ENCODE measurements at places on chromosomes 7 and 10.
A peak's percentile ranks its signal among the peaks of the same experiment; 100 is the strongest.

DNA sequence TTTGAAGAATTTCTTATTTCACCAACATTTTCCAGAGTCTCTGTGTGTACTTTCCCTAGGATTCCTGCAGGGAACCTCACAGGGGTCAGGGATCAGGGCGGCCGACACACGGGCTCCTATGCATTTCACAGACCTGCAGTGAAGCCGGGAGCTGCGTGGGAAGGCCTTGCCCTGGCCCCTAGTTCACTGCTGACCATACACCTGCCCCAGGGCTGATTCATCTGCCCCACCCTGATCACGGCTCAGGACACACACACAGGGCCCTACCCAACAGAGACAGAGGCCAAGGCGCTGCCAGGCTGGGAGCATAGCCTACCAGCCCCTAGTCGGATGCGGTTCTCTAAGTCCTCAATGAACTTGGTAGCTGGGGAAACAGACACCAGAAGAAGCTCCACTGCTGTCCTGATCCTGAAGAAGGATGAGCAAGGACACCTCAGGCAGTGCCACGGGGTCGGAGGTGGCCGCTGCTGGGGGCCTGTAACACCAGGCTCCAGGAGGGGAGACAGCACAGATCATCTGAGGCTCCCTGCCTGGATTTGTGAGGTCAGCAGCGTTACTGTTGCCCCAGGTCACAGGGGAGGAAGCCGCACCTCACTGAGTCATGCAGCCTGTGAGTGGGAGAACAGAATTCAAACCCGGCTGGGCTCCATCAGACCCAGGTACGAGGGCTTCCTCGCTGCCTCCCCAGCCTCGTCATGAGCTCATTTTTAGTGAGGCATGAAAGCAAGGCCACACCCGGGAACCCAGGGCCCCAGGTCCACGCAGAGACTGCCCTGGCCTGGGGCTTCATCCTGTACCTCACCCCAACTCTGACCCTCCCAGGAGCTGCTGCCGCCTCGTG lies 278.8 kb upstream of the PPP2R2D start:
- DNase-seq = peak; percentile 1

GRCh38 chr7:108660465-108660864 lies 90.8 kb downstream of the DNAJB9 start:
- peak; percentile 21 for DNase-seq

DNA sequence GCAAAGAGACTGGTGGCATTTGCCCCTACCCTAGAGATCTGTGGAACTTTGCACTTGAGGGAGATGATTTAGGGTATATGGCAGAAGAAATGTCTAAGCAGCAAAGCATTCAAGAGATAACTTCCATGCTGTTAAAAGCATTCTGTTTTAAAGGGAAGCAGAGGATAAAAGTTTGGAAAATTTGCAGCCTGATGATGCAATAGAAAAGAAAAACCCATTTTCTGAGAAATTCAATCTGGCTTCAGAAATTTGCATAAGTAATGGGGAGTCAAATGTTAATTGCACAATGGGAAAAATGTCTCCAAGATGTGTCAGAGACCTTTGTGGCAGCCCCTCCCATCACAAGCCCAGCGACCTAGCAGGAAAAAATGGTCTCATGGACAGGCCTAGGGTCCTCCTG lies 361.7 kb downstream of the ANKRD7 start:
- DNase-seq = no peak

GRCh38 chr7:15820319-15820718 lies 133.8 kb upstream of the MEOX2 start:
- DNase-seq = no peak

- no peak for DNase-seq
These were observed 23.4 kb downstream of the ZPBP start for GRCh38 chr7:50069613-50070012.

- no peak for DNase-seq
These were observed at the start of gene FBXW4 for GRCh38 chr10:101694674-101695403. FBXW4 (minus strand) TSS chr10:101695170; CDS start chr10:101695105, 65 bp downstream.

DNA sequence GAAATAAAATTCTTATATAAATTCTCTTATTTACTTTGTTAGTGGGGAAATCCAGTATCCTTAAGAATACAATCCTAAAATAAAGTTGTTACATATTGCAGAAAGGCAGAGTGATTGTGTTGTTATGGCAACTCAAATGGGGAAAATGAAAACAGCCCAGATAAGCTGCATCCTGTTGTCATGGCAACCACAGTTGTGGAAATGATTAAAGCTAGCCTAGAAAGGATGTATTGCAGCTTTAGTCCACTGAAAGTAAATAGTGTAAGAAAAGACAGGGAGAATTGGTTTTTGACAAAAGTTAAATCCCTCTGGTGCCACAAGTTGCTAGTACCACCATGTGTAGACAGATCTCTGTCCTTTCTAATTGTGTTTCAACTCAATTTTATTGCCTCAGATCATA lies 43.2 kb downstream of the BTRC start:
- peak; percentile 6 for DNase-seq

DNA sequence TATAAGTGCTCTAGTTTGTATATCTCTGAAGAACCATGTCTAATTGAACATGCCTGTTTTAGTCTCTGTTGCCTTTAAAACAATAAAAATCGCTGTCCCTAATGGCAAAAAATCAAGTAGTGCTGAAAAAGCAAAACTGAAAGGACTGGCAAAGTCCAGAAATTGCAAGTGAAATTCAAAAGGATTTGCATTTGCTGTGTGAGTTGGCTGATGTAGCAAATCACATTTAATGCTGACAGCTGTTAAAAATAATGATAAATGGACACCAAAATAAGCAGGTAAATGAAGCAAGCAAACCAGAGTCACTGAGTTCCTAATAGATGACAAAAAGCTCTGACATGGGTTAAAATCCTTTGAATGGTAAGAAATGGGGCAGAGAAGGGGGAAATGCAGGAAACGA lies 874.1 kb downstream of the GRM8 start:
- no peak for DNase-seq

DNA sequence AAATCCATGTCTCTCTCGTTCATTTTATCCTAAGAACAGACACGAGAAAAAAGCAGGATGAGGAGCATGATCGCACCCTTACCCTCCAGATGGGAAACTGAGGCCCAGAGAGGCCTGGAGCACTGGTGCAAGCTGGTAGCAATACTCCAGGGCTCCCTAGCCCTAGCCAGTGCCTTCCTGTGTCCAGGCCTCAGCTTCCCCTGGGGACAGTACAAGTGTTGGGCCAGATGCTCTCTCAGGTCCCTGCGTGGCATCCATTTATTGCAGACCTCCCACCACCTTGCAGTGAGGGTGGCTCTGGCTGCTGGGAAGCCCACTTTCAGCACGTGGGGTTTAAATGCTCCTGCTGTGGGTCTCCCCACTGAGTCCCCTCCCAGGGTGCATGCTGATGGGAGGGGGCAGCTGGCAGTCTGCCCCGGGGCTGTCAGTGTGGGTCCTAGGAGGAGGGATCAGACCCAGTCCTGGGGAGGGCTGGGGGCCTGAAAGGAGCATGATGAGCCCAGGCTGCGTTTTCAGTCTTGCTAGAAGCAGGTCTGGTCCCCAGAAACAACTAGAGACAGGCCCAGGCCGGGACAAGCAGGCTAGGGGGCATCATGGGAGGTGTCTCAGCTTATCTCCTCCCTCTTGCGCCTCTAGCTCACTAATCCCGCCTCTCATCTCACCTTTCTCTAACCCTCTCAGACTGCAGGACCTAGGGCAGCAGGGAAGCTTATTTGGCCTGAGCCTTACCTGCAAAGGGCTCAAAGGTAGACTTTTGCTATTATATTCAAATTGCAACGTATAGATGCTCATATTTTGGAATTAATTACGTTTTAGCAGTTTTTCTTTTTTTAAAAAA lies 662 bp upstream of the PPIF start:
- peak; percentile 19 for DNase-seq

DNA sequence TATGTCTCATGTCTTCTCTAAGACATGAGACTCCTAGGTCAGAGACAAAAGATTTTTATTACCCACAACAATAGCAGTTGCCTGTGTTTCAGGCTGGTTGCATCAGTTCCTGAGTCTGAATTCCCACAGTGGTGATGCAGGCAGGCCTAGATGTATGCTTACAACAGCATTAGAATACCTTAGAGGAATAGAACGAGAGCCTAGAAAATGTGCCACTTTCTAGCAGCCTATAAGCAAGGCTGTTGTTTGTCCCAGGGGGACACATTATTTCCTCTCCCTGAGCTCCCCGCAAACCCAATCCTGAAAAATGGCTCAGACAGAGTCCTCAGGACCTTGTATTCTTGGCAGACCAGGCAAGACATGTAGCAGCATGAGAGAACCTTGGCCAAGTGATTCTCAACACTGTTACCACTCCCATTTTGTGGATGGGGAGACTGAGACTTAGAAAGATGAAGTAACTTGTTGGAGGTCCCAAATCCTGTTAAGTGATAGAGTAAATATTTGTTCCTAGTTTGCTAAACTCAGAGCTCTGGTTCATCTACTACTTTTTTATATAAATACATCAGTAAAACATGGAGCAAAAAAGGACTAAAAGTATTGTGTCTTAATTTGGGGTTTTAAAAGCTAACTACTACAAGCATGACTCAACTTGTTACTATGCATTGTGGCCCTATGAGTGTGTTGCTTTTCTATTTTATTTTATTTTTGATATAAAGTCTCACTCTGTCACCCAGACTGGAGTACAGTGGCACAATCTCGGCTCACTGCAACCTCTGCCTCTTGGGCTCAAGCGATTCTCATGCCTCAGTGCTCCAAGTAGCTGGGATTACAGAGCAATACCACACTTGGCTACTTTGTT lies 14.2 kb downstream of the VTI1A start:
- peak; percentile 83 for DNase-seq

DNA sequence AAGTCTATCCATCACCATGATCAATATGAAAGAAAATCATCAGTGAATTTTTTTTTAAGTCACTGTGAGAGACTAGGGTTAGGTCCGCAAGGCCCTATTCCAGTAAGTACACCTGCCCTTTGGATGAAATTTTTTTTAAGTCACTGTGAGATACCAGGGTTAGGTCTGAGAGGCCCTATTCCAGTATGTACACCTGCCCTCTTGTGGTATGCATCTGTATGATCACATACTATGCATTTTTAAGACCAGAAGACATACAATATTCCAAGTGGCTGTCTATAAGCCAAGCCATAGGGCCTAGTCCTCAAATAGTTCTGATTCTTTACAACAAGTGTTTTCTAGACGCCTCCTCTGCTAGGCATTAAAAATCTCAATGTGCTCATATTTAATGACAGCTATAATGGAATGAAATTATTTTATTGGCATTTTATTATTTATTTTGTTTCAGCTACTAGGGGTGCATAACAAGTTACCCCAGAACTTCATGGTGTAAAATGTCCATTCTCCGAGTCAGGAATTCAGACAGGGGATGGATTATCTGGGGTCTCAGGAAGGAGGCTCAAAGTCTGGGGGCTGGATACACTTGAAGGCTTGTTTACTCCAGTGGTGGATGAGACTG lies 53.1 kb downstream of the TEX36 start:
- peak; percentile 66 for DNase-seq

GRCh38 chr10:117492504-117492903 lies 50.0 kb upstream of the EMX2 start:
- DNase-seq = no peak

- no peak for DNase-seq
These were observed 12.8 kb downstream of the BNIP3 start for GRCh38 chr10:131968949-131969348.

DNA sequence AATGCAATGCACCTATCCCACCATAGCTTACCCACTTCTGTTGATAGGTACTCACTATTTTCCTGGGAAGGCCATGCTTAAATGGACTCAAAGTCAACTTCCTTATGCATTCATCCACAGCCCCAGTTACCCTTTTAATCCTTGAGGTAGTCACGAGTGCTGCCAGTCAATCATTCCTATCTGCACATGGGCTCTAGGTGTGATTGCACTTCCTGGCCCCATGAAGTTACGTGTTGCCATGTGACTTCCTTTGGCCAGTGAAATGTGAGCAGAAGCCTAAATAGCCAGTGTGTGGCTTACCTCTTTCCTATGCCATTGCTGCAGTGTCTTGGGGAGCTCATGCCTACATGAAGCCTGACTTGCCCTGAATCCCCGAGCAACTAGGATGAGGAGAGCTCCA lies 23.5 kb upstream of the EIF5AL1 start:
- DNase-seq = no peak

- no peak for DNase-seq
These were observed 216.7 kb upstream of the RNF32 start for GRCh38 chr7:156423876-156424275.

- DNase-seq = no peak
These were observed 28.4 kb downstream of the TNRC18 start for GRCh38 chr7:5395246-5395645.

DNA sequence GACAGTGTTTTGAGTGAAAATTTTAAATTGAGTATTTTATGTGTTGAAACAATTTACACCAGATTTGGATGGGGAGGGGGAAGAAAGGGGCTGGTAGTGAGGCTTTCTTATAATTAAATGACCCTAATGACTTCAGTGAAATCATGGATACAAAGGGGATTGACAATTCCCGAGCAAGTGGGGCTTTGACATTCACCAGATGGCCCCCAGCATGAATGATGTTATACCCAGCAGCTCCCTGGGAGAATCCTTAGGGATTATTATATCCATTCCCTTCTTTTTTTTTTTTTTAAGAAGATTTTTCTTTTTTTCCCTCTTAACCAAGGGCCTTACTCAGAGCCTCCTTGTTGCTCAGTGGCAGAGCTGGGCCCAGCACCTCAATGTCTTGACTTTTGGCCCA lies 17.9 kb downstream of the PLPP4 start:
- no peak for DNase-seq

DNA sequence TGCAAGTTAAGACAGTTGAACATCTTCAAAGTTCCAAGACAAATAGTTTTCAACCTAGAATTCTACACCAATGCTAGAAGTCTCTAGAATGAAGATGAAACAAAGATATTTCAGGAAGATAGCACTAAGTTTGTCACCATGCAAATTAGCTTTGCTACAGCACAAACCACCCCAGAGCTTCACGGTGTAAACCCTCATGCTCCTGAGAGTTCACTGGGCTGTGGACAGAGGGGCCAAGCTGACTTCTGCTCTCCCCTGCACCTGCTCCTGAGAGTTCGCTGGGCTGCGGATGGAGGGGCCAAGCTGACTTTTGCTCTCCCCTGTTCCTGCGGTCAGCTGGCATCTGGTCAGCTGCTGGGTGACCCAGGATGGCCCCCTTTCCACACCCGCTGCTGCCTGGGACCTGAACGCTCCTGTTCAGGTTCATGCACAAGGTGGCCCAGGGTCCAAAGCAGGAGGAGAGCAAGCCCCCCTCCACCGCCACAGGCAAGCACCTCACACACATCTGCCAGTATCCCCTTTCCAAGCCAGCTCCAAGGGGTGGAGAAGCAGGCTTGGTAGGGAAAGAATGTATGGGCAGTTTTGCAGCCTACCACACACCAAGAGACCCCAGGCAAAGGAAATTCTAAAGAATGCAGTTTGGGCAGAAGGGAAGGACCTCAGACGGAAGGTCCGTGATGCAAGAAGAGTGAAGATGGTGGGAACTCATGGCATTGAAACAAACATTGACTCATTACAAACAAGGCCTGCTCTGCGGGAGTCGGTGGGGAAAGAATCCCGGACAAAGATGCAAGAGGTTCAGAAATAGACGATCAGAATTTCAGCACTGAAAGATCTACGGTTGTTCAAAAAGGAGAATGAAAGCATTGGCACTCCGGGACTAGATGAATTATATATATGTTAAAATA lies 137.8 kb upstream of the PPP2R2D start:
- DNase-seq = no peak

DNA sequence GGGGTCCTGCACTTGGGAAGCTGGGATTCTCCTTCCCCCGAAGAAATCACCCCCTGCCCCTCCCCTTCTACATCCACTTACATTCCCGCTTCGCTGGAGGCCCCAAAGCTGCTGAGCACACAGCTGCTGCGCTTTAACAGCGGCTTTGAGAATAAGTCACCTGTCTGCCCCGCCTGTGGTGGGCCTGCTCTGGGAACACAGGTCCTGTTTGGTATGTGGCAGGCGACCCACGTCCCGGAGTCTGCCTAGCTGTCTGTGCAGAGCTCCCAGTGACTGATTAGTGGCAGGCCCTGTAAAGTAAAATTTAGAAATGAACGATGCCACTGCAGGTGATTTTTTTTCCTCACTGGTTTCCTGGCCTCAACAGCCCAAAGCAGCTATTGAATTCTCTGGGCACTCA lies 47.0 kb downstream of the CDH23 start:
- DNase-seq = no peak
